NCI-H1436 (cell line): ENCODE measurements at places on chromosomes 2 and 18.

DNA sequence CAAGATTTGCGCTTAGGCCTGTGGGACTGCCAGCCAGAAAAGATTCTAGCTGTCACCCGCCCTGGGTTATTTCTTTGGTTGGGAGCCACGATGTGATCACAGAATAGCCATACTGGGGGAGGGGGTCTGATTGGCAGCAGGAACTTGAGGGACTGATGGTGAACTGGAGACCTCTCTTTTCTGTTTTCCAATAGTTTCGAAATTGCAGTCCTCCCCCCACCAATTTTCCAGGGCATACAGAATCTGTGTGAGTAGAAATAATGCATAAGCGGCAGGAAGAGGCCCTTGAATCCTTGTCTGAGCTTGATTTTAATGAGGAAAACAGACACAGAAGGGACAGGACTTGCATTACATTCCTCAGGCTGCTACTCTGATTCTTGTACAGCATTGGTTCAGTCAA, 2.2 kb upstream of the POLR2D start:
- DNase-seq, result no peak

- no peak for DNase-seq
Observed at GRCh38 chr2:196242131-196242620, 70.8 kb upstream of the STK17B start.

DNA sequence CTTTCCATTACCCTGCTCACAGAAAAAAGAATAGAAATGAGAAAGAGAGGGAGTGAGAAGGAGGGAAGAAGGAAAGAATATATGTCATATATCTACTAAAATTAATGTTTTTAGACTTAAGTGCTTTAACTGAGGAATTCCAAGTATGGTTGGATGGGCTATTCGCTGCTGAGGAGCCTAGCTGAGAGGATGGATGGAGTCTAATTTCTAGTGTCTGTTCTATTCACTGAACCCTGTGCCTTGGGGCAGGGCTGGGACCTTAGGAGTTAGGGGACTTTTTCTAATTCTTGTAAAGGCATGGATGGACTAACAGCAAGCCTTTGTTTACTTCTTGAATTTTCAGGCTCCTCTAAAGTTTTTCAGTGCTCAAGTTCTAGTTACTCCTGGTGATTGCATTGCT, 109.8 kb downstream of the PTRHD1 start:
- DNase-seq, result no peak

- no peak for DNase-seq
Observed at GRCh38 chr18:13796515-13796914, 27.4 kb upstream of the MC5R start.

DNA sequence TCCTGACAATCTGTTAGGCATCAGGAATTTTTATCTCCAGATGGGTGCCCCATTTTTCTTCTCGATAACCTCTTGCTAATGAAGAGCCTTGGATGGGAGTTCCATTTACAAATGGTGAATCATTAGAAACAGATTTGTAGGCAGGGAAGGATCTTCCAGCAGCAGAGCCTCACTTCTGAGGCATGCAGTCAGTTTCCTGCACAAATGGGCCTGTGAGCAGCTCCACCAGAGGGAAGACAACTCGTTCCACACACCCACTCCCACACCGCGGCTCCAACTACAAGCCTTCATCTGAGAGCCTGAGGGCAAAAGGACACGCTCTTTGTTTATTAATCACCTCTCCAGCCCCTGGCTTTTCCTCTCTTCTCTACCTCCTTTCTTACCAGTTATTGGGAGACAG, 108.5 kb downstream of the CTAGE1 start:
- no peak for DNase-seq

- DNase-seq, result no peak
Observed at GRCh38 chr2:8682719-8683667, 1.1 kb downstream of the ID2 start.
